ENCODE measurements at places on chromosomes 12 and 14. TPM values are rescaled to one million over a fixed set of nuclear protein-coding genes. Genes with fewer than 3 reads are reported as not detected.

The IFI27 gene
- 147 TPM for total RNA-seq

The JPH4 gene
- 0.19 TPM for total RNA-seq

The DPY19L2 gene
- 67.7 TPM for total RNA-seq

The ARHGEF40 gene
- 26.3 TPM for total RNA-seq

The BATF gene
- total RNA-seq: 0.65 TPM
